Activated CD4-positive, alpha-beta T cell treated with anti-CD3 and anti-CD28 coated beads for 24 hours (primary cell): ENCODE measurements at places on chromosomes 12 and 14.

GRCh38 chr14:50859296-50859624, 12.6 kb upstream of the ABHD12B start:
- DNase-seq, result no peak

DNA sequence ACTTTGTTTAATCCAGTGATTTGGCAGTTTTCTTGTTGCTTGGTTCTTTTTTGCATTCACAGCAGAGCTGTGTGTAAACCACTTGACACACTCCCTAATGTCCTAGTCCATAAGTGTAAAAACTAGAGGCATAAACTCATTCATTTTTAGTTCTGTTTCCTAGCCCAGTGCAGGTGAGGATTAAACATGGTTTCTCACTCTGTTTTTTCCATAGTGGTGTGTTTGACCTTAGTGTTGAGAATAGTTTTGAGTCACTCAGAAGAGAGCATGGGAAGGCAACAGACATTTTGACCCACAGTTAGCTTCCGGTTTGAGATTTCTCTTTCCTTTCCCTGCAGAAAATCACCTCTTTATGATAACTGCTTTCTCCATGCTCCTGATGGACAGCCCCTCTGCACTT, 24.2 kb upstream of the GALNT16 start:
- no peak for DNase-seq

DNA sequence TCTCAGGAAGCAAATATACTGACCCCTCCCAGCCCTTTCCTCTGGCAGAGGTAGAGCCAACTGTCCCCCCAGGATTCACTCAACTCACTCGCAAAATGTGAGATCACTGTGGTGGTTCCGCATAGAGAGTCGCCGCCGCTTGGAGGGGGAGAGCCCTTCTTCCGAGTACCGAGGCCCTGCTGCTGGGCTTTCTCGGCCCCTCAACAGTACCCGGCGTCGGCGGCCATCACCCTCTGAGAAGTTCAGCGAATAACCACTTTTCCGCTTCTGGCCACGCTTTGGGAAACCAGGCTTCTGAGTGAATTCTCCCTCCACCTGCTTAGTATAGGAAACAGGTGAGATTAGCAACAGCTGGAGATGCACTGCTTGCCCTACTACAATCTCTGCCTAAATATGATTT, 31.1 kb downstream of the BAZ2A start:
- DNase-seq, result no peak

DNA sequence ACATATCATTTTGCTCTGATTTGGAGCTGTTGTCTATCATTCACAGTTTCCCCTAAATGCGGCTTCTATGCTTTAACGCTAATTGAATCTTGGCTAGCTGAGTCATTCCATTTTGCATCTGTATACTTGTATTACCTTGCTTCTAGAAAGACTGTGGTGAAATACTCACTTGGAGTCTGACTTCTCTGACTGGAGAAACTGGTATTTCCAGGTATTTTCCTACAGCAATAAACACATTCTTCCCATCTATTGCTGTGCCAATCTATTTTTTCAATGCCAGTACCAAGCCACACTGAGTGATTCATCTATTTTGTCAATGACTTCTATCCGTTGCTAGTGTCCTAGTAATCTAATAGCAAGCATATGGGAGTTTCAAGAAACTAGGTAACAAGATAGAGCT, 76.0 kb upstream of the ST8SIA1 start:
- DNase-seq, result no peak

DNA sequence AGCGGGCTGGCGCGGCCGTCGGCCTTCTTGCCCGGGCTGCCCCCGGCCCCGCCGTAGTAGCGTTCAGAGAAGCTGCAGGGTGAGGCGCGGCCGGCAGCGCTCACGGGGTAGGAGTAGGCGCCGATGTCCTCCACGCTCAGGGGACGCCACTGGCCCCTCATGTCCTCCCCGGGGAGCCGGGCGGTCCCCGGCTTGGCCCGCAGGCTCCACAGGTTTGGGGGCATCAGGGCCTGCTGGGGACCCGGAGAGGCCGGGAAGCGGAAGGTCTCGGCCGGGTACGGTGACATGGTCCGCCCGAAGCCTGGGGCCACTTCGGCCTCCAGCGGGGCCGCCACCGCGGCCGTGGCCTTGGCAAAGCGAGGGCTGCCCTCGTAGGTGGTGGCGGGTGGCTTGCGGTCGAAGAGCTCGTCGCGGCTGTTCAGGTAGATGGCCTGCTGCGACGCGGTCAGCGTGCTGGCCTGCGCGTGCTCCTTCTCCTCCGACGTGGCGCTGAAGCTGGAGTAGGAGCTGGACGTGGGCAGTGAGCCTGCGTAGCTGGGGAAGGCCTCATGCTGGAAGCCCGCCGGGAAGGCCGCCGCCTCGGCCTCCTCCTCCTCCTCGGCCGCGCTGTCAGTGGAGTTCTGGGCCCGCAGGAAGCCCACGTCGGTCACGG, 48.7 kb downstream of the BEGAIN start:
- no peak for DNase-seq

DNA sequence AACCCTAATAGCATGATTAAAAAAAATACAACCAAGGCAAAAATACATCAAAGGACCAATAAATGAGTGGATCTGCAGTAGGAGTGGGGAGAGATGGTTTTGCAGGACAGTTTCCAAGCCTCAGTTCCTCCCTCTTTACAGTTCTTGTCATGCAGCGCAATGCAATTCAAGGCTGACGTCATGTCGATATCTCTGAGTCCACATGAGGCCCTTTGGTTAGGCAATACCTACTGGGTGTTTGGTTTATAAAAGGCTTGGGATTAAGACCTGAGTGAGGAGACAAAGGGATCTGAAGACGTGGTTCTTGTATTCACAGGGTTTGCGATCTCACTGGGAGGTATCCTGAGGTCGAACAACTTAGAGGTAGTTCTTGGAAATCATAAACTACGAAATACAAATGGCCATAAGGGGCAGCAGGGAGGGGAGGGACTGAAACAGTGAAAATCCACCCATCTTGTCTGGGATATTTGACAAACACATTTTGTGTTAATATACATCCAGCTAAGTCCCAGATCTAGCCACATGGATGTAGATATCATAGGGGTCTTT, 441.0 kb downstream of the FUT8 start:
- no peak for DNase-seq

DNA sequence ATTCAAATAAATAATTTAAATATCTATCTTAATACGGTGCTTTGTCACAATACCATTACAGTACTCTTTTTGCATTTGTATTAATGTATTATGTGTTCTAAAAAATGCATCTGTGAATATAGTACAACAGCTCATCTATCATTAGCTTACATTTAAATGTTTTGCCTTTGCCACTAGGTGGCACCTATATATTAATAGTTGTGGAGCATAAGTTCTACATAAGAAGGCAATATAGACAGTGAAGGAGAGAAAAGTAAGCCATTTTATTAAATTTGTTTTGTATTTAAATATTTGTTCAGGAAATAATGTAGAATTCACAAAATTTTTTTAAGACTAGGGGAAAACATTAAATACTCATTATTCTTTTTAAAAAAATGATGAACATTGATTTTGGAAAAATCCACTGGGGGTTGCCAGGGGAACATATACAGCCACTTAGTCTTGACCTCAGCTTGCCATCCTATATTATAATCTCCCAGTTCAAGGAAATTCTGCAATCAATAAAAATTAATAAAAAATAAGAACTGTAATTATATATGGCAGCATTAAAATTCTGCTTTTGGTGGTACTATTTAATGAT, 9.8 kb downstream of the CCER1 start:
- DNase-seq, result no peak

- DNase-seq, result no peak
Observed at GRCh38 chr14:61581955-61582615, 113.2 kb upstream of the HIF1A start.

- DNase-seq, result no peak
Observed at GRCh38 chr12:68792952-68793351, 15.0 kb upstream of the MDM2 start.

GRCh38 chr12:62656591-62657362, 190.2 kb downstream of the MON2 start:
- no peak for DNase-seq

DNA sequence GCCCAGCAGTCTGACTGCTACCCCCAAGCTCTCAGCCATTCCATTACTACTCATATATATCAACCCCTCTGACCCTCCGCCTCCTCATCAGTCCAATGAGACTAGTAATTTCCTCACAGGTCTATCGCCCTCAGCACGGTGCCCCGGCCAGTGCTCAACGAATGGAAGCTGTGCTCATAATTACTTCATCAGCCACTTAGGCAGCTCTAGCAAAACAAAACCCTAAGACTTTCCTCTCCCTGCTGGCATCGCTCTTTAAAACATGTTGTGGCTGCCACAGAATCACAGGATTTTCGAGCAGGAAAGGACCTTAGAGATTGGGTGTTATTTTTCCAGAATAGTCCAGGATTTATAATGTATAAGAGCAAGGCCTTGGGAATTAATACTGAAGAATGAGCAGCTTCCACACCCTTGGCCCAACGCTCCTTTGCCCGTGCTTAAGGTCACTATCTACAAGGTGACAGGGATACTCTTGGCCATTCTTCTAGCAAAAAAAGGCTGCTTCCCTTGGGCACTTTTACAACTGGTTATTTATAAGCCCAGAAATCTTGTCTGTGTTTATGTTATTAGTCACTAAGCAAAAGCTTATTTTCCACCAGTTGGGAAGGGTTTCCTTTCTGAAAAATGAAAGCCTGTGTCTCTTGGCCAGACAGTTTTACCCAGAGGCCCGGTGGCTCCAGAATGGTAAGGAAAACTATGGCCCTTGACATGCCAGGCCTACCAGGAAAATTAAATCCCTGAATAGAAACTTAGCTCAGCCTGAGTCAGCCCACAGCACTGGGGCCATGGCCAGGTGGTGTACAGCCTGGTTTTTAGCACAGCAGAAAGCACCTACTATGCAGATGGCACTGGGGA, 47.9 kb downstream of the NUAK1 start:
- no peak for DNase-seq
